ENCODE measurements at places on chromosomes 5 and 9. TPM values are rescaled to one million over a fixed set of nuclear protein-coding genes. Genes with fewer than 3 reads are reported as not detected.

GRCh38 chr5:169719360-169720314 is 82.6 kb downstream of the DOCK2 start:
- no peaks in the 10 kb centered on the region for H3K27me3 ChIP-seq
- DNase-seq: no peak
- no peak overlapping the region for H3K27ac ChIP-seq

Gene FUT7
- not detected for total RNA-seq

- H3K4me3 ChIP-seq: no peak overlapping the region
- H3K4me1 ChIP-seq: peaks cover 28% of the 10 kb centered on the region
- H3K36me3 ChIP-seq: no peaks in the 10 kb centered on the region
- peaks cover 17% of the 10 kb centered on the region for H3K27me3 ChIP-seq
- H3K27ac ChIP-seq: no peak overlapping the region
These were observed 62.8 kb downstream of the GNA14 start for GRCh38 chr9:77585335-77585786.

- H3K36me3 ChIP-seq: no peaks in the 10 kb centered on the region
- no peak overlapping the region for H3K4me3 ChIP-seq
- H3K4me1 ChIP-seq: no peaks in the 10 kb centered on the region
- H3K27me3 ChIP-seq: peaks cover 21% of the 10 kb centered on the region
These were observed 33.1 kb upstream of the HTR4 start for GRCh38 chr5:148687427-148687826.

Gene NEUROG1
- not detected for total RNA-seq

Gene BTNL3
- total RNA-seq: not detected

DNA sequence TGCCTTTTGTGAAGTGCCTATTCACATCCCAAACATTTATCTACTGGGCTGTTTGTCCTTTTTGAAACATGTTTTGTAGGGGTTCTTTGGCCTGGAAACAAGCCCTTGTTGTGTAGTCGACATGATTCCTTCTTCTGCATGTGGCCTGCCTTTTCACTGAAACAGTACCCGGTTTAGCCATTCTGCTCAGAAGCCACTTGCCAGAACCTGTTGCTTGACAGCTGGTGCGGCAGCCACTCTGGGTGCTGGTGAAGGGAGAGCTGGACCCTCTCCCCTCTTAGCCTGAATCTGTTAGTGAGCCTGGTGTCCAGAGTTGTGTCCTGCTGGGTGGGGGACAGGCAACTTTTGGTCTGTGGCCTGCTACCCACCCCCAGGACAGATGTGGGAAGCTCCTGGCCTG is 128.8 kb upstream of the CACNA1B start:
- no peak overlapping the region for H3K27ac ChIP-seq
- peaks cover 73% of the 10 kb centered on the region for H3K36me3 ChIP-seq
- no peak overlapping the region for H3K4me3 ChIP-seq
- H3K4me1 ChIP-seq: no peaks in the 10 kb centered on the region
